ENCODE measurements at places on chromosomes 1 and 21.

GRCh38 chr1:30469426-30469825 lies 254.0 kb downstream of the MATN1 start:
- DNase-seq: no peak

DNA sequence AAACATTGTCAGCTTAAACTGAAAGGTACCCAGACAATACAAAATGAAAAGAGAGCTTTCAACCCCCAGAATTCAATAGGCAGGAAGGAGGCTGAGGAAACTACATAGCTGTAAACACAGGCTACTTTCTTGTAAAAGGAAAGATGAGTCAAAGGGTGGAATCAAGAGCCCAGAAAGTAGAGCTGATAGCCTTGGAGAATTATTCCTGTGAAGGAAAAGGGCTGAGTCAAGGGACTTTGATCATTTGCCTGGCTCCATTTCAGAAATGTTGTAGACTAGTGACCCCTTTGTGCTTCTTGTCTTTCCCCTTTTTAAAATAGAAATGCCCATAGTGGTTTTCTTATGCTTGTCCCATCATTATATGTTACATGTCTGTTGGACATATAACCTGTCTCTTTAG lies 597.6 kb downstream of the ADGRL2 start:
- DNase-seq: no peak

DNA sequence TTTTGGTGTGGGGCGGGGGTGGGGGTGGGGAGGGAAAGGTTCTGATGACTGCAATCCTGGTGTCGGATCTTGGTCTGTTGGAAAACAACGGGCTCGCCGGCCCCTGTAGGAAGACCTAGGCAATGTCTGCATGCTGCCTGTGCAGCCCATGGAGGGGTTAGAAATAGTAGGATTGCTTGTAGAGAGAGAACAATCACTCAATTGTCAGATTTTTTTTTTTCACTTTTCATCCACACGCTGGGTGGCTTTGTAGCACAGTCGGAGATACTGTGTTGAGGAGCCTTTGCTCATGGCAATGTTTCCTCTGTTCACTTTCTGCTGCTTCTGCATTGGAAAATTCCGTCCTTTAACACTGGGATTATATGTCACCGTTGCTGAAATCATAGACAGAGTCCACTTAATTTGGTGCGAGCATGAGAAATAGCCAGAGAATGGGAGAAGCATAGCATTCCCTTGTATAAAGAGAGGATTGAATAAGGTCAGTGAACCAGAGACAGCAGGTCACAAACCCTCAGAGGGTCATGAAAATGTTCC lies 107.5 kb downstream of the MRPS6 start:
- DNase-seq: no peak

- no peak for DNase-seq
These were observed 15.2 kb upstream of the LGALS8 start for GRCh38 chr1:236508593-236509027.

- DNase-seq: no peak
These were observed 187.7 kb upstream of the EDN2 start for GRCh38 chr1:41672173-41672572.

GRCh38 chr1:64898107-64898861 lies 68.1 kb downstream of the JAK1 start:
- no peak for DNase-seq

DNA sequence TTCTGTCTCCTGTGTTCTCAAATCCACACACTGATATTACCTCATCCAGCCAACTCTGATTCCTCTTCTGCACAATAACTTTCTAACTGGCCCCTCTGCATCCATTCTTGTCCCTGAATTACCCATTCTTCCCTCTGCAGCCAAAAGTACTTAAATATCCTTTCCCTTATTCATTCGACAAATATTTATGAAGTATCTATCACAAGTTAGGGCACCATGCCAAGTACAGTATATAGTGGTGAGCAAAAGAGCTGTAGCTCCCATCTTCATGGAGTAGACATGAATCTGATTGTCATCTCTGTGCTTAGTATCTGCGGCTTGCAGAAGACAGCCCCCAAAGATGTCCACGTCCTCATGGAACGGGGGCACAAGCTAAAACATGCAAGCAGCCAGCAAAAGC lies 316.8 kb downstream of the SETD4 start:
- DNase-seq: no peak

GRCh38 chr1:85583611-85584263 lies 3.2 kb downstream of the CCN1 start:
- DNase-seq: no peak

GRCh38 chr1:37449936-37450335 lies 24.4 kb upstream of the ZC3H12A start:
- no peak for DNase-seq

DNA sequence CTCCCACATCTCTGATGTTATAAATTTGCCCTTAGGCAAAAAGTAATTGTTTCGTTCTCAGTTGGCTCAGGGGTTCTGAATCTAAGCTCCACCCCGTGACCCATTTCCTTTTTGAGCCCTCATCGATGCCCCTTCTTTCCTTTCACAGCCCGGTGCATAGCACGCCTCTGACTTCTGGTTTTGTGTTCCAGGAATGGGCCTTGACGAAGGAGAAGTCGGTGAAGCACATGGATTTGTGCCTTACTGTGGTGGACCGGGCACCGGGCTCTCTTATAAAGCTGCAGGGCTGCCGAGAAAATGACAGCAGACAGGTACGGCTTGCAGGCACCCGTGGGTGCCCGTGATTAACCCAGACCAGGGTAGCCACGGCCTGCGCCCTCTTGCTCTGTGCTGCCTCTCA lies 151.9 kb downstream of the PGBD5 start:
- DNase-seq: no peak

- DNase-seq: no peak
These were observed 97.3 kb downstream of the GLIS1 start for GRCh38 chr1:53641481-53642214.

GRCh38 chr1:200448034-200448762 lies 38.4 kb upstream of the ZNF281 start:
- DNase-seq: no peak

- DNase-seq: no peak
These were observed 21.3 kb downstream of the TMCC2 start for GRCh38 chr1:205248793-205249601.

DNA sequence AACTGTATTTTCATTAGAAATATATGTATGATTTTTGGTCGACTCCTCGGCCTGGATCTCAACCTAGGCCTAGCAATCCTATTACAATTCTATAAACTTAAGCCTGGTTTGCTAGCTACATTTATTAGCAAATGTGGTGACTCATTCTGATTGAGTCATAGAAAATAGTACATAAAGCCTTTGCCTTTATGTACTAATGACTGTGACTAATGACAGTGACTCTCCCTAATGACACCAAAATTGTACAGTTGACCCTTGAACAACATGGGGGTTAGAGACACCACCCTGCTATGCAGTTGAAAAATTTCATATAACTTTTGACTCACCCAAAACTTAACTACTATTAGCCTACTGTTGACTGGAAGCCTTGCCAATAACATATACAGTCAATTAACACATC lies 78.9 kb downstream of the CLEC20A start:
- DNase-seq: no peak
